WTC11 (cell line): ENCODE measurements at places on chromosomes 1 and 21. TPM values are rescaled to one million over a fixed set of nuclear protein-coding genes. Genes with fewer than 3 reads are reported as not detected.

DNA sequence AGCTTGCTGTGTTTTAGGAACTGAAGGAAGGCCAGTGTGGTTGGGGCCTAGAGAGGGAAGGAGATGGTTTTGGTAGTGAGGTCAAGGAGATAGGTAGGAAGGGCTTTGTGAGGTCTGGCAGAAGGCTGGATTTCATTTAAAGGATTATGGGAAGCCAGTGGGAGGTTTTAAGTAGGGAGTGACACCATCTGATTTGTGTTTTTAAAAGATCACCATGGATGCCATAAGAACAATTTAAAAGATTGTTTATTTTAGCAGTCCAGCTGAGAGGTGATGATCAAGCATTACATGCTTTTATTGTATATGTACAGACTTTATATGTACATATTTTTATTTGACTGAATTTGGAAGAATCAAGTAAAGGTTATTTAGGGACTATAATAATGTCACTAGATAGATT is 26.4 kb downstream of the RGL1 start:
- DNase-seq: no peak
- H3K4me1 ChIP-seq: no peaks in the 10 kb centered on the region
- no peak overlapping the region for H3K4me3 ChIP-seq
- no peaks in the 10 kb centered on the region for H3K27me3 ChIP-seq

DNA sequence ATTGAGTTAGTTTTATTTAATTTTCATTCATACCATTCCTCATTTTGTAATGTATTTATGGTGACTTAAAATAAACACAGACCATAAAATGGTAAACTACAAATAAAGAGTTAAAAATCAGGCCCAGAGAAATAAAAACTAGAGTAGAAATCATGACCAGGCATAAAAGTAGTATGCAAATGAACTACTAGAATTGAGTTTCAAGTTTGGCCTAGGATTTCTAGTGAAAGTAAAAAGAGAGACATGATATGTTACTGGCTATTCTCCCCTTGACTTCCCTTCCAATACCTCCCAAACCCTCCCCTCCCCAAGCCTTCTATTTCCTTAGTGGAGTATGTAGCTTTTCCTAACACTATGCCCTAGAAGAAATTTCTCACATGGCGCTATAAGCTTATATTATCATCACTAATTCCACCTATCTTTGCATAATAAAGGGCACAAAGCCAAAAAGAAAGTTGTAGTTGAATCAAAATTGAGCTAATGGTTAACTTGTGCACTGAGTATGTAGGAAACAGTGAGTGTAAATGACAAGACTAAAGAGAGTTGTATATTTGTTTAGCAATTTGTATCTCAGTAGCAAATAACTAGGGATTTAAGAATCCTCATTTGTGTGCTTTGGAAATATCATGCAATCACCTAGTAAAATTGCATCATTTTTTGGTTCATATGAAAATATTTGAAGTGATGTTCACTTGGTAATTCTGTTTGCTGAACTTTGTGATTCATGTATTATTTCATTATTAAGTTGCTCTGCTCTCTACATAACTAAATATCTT is 29.7 kb upstream of the CDC14A start:
- peaks cover 14% of the 10 kb centered on the region for H3K36me3 ChIP-seq
- no peak overlapping the region for H3K4me3 ChIP-seq
- no peak overlapping the region for H3K27ac ChIP-seq
- peaks cover 26% of the 10 kb centered on the region for H3K4me1 ChIP-seq
- H3K27me3 ChIP-seq: no peaks in the 10 kb centered on the region; the same call in none of the 2 replicates
- DNase-seq: no peak

GRCh38 chr1:156836041-156836654 is 19.5 kb upstream of the SH2D2A start:
- H3K27me3 ChIP-seq: peaks cover 59% of the 10 kb centered on the region
- no peak overlapping the region for H3K4me3 ChIP-seq
- H3K36me3 ChIP-seq: no peaks in the 10 kb centered on the region
- H3K4me1 ChIP-seq: peaks cover 4% of the 10 kb centered on the region
- H3K27ac ChIP-seq: no peak overlapping the region

GRCh38 chr21:15872236-15872635 is 142.5 kb downstream of the USP25 start:
- peaks cover 32% of the 10 kb centered on the region for H3K36me3 ChIP-seq
- no peaks in the 10 kb centered on the region for H3K27me3 ChIP-seq
- H3K4me3 ChIP-seq: no peak overlapping the region
- H3K4me1 ChIP-seq: no peaks in the 10 kb centered on the region

- H3K27me3 ChIP-seq: no peaks in the 10 kb centered on the region
- H3K4me1 ChIP-seq: peaks cover 38% of the 10 kb centered on the region
- H3K4me3 ChIP-seq: no peak overlapping the region
- DNase-seq: no peak
- no peaks in the 10 kb centered on the region for H3K36me3 ChIP-seq
These were observed 127.5 kb upstream of the SOD1 start for GRCh38 chr21:31531967-31532366.

- no peak for DNase-seq
- no peaks in the 10 kb centered on the region; the same call in none of the 2 replicates for H3K27me3 ChIP-seq
- no peaks in the 10 kb centered on the region for H3K36me3 ChIP-seq
- peaks cover 9% of the 10 kb centered on the region for H3K4me1 ChIP-seq
These were observed 96.4 kb downstream of the RUNX1 start for GRCh38 chr21:34952701-34953100.

GRCh38 chr1:166145499-166145898 is 21.3 kb downstream of the FAM78B start:
- H3K4me1 ChIP-seq: no peaks in the 10 kb centered on the region
- no peak for DNase-seq
- H3K27ac ChIP-seq: no peak overlapping the region
- H3K27me3 ChIP-seq: no peaks in the 10 kb centered on the region; the same call in 1 of the 2 replicates
- no peaks in the 10 kb centered on the region for H3K36me3 ChIP-seq
- no peak overlapping the region for H3K4me3 ChIP-seq

- peak overlapping the region; percentile 78 for H3K27ac ChIP-seq
- no peak for DNase-seq
- no peak overlapping the region for H3K4me3 ChIP-seq
These were observed 149.5 kb downstream of the GABPA start for GRCh38 chr21:25884311-25884710.

GRCh38 chr1:44594871-44595735 is 79.2 kb downstream of the TMEM53 start:
- H3K27me3 ChIP-seq: peaks cover 2% of the 10 kb centered on the region; the same call in 1 of the 2 replicates
- H3K36me3 ChIP-seq: no peaks in the 10 kb centered on the region
- no peak overlapping the region for H3K4me3 ChIP-seq
- DNase-seq: peak; percentile 95

- H3K4me3 ChIP-seq: no peak overlapping the region
- H3K27me3 ChIP-seq: no peaks in the 10 kb centered on the region
- H3K27ac ChIP-seq: no peak overlapping the region
- no peaks in the 10 kb centered on the region for H3K4me1 ChIP-seq
- H3K36me3 ChIP-seq: no peaks in the 10 kb centered on the region
These were observed 746.5 kb upstream of the ADAMTS5 start for GRCh38 chr21:27713154-27714109.

DNA sequence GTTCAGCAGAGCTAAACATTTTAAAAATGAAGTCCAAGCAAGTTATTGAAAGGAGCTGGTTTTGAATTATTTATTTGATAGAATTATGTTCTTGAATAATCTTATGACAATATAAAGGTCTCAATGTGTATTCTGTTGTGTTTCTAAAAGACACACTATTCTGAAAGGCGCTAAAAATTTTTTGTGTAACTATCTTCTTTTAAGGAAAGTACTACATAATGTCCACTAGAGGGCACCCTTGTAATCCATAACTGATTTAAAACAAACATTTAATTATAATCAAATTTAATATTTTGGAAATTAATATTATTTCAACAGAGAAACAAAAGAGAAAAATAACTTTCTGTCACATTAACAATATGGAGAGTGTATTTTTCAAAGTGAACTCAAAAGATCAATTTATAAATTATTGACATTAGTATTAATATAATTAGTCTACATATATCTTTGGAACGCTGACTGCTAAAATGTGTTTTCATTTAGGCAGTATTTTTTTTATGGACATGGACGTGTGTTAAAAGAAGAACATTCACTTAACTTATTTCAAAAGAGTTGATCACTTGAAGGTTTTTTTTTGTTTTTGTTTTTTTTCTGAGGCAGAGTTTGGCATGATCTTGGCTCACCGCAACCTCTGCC is 248.4 kb downstream of the DENND1B start:
- no peaks in the 10 kb centered on the region for H3K27me3 ChIP-seq
- H3K36me3 ChIP-seq: no peaks in the 10 kb centered on the region
- no peak overlapping the region for H3K27ac ChIP-seq
- DNase-seq: no peak
- H3K4me3 ChIP-seq: no peak overlapping the region

DNA sequence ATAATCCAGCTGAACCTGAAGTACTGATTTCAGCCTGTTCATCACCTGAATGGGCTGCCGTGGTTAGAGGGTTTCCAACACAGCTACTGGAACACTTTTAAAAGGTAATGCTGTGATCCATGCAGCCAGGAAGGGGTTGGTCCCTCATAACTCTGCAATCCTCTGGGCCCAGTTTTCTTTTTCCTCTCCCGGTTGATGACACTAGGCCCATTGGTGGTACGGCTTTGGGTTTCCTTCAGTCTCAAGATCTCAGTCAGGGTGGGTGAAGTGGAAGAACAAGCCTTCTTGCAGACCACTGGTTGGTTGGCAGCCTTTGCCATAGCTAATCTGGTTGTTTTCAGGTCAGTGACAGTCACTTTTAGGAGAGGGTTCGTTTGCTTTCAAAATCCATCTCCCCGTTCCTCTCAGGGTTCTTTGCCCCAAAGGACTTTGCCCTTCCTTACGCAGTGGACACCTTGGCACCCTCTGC is 502 bp upstream of the SLC35A3 start:
- no peak for DNase-seq
- no peaks in the 10 kb centered on the region for H3K36me3 ChIP-seq
- H3K27me3 ChIP-seq: no peaks in the 10 kb centered on the region
- H3K27ac ChIP-seq: peak overlapping the region; percentile 25
- H3K4me1 ChIP-seq: peaks cover 22% of the 10 kb centered on the region

GRCh38 chr21:17045214-17045853 is 467.5 kb upstream of the CXADR start:
- DNase-seq: no peak
- peaks cover 6% of the 10 kb centered on the region; the same call in 1 of the 2 replicates for H3K36me3 ChIP-seq
- H3K4me3 ChIP-seq: no peak overlapping the region
- H3K27ac ChIP-seq: no peak overlapping the region
- H3K4me1 ChIP-seq: peaks cover 17% of the 10 kb centered on the region

- H3K4me3 ChIP-seq: no peak overlapping the region
- no peak for DNase-seq
- H3K27me3 ChIP-seq: no peaks in the 10 kb centered on the region
- peaks cover 31% of the 10 kb centered on the region for H3K4me1 ChIP-seq
These were observed 94.1 kb downstream of the GALNT2 start for GRCh38 chr1:230160957-230161771.

DNA sequence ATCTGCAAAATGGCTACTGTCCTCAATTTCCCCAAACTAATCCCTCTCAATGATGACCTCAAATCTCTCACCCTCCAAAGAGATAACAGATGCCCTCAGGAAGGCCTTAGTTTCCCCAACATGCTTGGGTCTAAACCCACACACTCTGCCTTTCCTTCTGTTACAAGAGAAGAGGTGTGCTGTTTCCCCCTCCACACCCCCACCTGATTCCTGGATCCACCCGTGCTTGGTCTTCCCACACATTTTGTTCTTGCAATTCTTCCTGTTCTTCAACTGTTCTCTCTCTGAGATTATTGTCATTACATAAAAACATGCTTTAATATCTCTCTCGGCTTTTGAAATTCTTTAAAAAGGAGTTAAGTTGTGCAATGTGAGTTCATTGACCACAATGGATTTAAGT is 5.7 kb upstream of the CBR3 start:
- H3K4me1 ChIP-seq: peaks cover 28% of the 10 kb centered on the region
- H3K4me3 ChIP-seq: peak overlapping the region; percentile 42
- DNase-seq: no peak
- no peak overlapping the region for H3K27ac ChIP-seq

- no peaks in the 10 kb centered on the region; the same call in 1 of the 2 replicates for H3K27me3 ChIP-seq
- DNase-seq: peak; percentile 63
- H3K4me3 ChIP-seq: no peak overlapping the region
- no peak overlapping the region for H3K27ac ChIP-seq
- peaks cover 16% of the 10 kb centered on the region for H3K36me3 ChIP-seq
These were observed 96.3 kb upstream of the TMPRSS15 start for GRCh38 chr21:18499761-18500376.

GRCh38 chr1:93686504-93687250 is 5.0 kb upstream of the BCAR3 start:
- peaks cover 23% of the 10 kb centered on the region for H3K27me3 ChIP-seq
- H3K4me3 ChIP-seq: no peak overlapping the region
- H3K4me1 ChIP-seq: peaks cover 31% of the 10 kb centered on the region
- no peak overlapping the region for H3K27ac ChIP-seq
- no peak for DNase-seq
- no peaks in the 10 kb centered on the region for H3K36me3 ChIP-seq

DNA sequence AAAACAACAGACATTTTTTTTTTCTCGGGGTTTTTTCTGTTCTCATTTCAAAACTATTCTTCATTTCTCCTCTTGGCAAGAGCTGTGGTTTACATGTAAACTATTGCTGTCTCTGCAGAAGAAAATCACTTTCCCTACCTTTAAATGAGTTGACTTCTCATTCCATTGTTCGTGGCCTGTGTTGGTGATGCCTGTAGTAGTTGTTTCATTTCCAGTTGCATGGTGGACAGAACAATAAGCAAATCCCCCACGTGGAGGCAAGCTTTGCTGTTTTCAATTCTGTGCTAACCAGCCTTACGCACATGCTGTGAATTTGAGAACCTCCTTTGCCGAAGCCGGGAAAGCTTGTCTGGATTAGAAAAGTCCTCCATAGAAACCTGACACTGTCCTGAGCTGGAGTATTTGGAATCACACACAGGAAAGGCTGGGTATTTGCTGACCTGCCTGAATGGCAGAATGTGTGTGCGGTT is 26.2 kb upstream of the MAP3K7CL start:
- peaks cover 9% of the 10 kb centered on the region; the same call in 1 of the 2 replicates for H3K4me1 ChIP-seq
- no peak overlapping the region for H3K27ac ChIP-seq
- H3K4me3 ChIP-seq: no peak overlapping the region
- H3K27me3 ChIP-seq: no peaks in the 10 kb centered on the region

GRCh38 chr1:1996207-1996651 is 7.4 kb downstream of the CFAP74 start:
- no peaks in the 10 kb centered on the region for H3K36me3 ChIP-seq
- H3K27ac ChIP-seq: no peak overlapping the region

GRCh38 chr1:245046769-245047168 is 108.0 kb upstream of the KIF26B start:
- peak; percentile 25 for DNase-seq
- H3K36me3 ChIP-seq: no peaks in the 10 kb centered on the region
- no peak overlapping the region for H3K27ac ChIP-seq
- no peaks in the 10 kb centered on the region for H3K27me3 ChIP-seq
- H3K4me3 ChIP-seq: no peak overlapping the region

DNA sequence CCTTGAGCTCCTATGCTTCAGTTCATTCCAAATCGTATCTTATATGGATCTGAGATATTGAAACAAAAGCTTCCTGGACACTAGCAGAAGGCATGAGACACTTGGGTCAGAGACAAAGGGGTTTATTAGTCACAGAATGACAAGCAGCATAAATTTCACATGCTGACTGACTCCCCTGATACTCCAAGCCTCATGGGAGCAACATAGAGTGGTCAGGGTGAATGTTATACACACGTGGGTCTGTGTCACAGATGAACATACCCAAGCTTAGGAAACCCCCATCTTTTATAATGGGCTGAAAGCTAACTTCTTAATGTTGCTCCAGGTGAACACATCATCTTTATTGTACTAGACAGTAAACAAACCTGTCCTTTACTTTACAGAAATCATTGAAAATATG is 599.9 kb upstream of the RGS18 start:
- H3K27ac ChIP-seq: no peak overlapping the region
- H3K4me3 ChIP-seq: no peak overlapping the region
- no peaks in the 10 kb centered on the region for H3K27me3 ChIP-seq
- peaks cover 12% of the 10 kb centered on the region; the same call in 1 of the 2 replicates for H3K4me1 ChIP-seq
- DNase-seq: no peak
- H3K36me3 ChIP-seq: no peaks in the 10 kb centered on the region

The B3GALT2 gene
- 0.05 TPM in 1 of 3 replicates, not detected in the others for total RNA-seq

The KRTAP21-1 gene
- not detected in 3 replicates for total RNA-seq

The SELP gene
- total RNA-seq: 0.17 TPM in 1 of 3 replicates, not detected in the others

The LAD1 gene
- 14.5 to 15.6 TPM (median 14.9 TPM) in 3 replicates for total RNA-seq

The SLC1A7 gene
- total RNA-seq: 0.07 to 0.14 TPM in 2 of 3 replicates, not detected in the other
